ENCODE measurements at places on chromosomes 2 and 18.

- no peak for DNase-seq
Measured at GRCh38 chr18:79471046-79471445, 75.3 kb downstream of the NFATC1 start.

- DNase-seq = peak; percentile 60
Measured at GRCh38 chr18:75582406-75582821, 154.9 kb upstream of the SMIM21 start.

DNA sequence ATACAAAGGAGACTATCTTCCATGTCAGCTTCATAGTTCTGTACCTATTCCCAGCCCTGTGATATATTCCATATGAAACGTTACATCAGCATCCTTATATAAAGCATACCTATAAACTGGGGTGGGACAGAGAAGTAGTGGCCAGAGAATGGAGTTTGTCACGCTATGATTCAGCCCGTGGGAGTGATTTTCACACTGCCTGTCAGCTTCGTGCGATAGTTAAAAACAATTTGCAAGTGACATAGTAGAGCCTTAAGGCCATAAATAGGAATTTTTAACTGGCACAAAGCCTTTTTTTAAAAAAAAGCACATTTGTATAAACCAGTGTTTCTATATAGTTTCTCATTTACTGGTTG lies 30.2 kb downstream of the PKP4 start:
- DNase-seq = peak; percentile 24

- DNase-seq = no peak
Measured at GRCh38 chr2:3421580-3421979, 42.1 kb downstream of the TRAPPC12 start.

DNA sequence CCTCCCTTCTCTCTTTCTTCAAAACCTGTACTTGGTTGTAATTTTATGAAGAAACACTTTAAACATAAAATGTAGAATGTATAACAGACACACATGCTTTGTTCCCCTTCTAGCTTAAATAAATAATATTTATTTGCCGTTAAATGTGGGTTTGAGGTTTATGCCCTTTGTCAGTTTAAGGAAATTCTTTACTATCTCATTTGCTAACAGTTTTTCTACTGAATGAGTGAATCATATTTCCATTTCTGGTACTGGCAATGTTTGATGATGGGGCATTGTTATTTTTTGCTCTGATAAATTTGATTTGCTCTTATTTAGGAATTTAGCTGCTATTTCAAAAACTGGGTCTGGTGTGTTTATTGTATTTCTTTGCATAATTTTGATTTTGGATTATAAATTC lies 555.6 kb downstream of the CCDC85A start:
- DNase-seq = no peak

DNA sequence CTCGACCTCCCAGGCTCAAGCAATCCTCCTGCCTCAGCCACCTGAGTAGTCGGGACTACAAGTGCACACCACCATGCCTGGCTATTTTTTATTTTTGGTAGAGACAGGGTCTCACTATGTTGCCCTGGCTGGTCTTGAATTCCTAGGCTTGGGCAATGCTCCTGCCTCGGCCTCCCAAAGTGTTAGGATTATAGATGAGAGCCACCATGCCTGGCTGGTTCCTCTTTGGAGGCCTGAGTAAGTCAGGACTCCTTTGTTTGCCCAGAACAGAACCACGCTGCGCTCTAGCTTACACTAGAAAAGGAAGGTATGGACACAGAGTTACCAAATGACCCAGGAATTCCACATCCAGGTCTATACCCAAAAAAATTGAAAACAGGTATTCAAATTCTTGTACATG lies 135.9 kb upstream of the SLC1A4 start:
- no peak for DNase-seq

DNA sequence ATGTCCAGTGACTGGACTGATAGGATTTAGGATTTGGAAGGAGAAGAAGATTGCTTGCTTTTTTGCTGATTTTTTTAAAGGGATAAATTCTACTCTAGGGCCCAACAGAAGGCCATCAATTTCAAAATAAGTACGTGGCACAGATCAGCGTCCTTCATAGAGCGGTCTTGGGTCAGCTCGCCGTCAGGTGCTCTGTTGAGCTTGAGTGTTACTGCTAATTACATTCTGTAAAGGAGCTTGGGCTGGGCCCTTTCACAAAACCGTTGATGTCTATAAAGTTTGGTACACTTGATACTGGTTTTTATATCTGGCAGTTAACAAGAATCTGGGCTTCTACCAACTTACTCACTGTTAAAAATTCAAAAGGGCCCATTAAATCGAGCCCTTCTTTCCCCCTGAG lies 45.4 kb downstream of the ARMC9 start:
- DNase-seq = no peak

- DNase-seq = peak; percentile 58
Measured at GRCh38 chr18:34767601-34768027, 57.5 kb downstream of the DTNA start.

DNA sequence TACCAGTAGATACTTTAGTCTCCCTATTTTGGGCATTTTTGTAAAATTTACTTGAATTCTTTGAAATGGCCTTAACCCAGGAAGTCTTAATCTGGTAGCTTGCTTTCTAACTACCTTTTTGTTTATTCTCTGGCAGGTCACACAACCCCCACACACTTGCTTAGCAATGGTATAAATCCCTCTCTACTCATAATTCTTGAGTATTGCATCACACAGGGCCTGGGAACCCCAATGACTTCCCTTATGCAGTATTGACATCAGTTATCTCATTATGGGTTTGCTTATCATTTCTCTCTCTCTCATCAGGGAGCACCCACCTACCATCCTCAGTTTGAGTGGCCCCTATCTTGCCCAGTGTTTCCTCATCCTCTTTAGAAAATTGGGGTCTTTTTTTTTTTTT lies 207.1 kb downstream of the KCNS3 start:
- DNase-seq = no peak

DNA sequence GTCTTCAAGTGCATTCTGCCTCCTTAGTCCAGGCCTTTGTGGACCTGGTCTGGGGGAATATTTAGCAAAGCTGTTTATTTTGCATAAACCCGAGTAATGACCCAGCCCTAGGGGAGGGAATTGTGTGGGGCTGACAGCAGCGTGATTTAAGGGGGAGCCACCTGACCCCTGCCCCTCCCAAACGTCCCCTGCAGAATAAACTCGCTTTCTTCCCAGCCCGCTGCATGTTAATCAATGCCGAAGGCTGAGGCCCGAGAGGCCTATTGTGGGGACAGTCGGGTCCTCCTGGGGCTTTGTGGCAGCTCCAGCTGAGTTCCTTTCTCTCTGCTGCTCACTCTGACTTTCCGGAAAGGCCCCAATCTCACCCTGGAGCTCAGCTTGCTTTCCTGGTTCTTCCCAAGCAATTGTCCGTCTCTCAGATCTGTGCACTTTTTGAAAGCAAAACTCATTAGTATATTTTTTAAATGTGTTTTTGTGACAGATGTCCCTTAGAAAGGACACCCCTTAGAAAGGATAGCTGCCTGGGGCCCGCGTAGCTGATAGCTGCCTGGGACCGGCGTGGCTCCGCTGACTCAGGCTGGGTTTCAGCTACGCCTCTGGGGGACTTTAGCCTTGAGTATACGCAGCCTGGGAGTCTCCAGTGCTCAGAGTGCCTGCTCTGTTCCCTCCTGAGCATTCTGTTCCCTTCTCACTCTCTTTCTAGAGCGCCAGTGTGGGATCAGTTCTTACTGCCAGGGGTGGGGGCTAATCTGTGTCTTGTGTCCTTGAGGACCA lies 158.3 kb downstream of the GLI2 start:
- no peak for DNase-seq

GRCh38 chr2:123495241-123495640 lies 529.8 kb upstream of the CNTNAP5 start:
- DNase-seq = no peak

DNA sequence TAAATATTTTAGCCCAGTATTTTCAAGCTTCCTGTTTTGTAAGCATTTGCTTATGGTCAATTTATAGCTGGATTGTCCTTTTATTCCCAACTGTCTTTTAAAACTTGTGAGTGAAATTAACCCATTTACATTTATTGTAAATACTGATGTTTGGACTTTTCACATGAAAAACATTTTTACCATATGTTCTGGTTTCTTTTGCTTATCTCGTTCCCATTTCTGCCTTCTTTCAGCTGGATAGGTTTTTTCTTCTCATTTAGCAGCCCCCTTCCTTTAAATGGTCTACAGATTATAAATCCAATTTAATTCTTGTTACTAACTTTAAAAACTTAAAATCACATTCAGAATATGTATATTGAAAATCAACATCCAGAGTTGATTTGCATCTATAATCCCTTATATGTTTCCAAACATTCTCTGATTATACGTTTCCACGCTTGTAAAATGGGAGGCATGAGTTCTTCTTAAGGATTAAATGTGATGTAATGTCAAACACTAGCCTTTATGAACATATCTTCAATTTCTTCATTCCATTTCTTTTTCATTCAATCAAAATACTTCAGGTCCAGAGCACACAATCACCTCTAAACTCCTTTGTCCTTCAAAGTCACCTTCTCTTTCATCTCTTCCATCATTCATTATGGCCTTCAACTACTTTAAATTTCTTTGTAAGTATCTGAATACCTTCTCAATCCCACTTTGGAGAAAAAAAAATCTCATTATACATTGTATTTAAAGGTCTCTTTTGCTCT lies 1.1 kb upstream of the KDM3A start:
- DNase-seq = no peak
